Stimulated activated CD4-positive, alpha-beta T cell treated with anti-CD3 and anti-CD28 coated beads, TNF-alpha, amount 100 ng/mL, for 48 hours (primary cell): ENCODE measurements at places on chromosomes 5 and 9.

DNA sequence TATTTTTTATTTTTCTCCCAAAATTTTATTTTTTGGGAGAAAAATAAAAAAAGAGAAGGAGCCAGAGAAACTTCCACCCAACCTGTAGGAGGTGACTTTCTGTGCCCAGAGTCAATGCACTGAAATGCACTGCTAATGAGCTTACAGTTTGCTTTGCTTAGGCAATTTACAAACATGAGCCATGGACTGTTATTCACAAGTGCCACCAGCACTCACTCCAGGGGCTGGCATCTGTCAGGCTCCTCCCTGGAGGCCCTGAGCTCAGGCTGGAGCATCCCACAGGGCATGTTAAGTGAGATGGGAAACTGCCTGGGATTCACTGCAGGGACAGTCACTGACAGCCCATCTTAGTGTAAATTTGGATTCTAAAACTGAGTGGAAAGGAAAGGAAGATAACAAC, 74.9 kb downstream of the FANCC start:
- no peak for DNase-seq

GRCh38 chr9:126165755-126166154, 160.9 kb upstream of the MVB12B start:
- DNase-seq, result no peak

DNA sequence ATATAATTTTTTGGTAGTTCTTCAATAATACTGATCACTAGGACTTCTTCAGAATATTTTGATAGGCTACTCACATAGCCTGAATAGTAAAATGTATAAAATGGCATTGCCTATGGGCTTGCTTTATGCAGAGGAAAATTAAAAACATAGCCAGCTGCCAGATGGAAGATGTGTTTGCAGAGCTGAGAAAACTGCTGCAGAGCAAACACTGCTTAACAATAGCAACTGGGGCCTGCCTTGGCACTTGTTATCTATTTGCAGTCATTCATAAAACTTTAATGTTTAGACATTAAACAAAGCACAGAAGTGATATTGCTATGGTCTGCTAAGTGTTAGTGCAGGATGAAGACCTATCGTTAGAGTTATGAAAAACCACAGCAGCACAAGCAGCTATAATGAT, 151.5 kb upstream of the SMC2 start:
- no peak for DNase-seq

GRCh38 chr5:89560696-89561095, 677.7 kb upstream of the MEF2C start:
- DNase-seq, result no peak

- no peak for DNase-seq
These were observed 8.1 kb downstream of the SPDL1 start for GRCh38 chr5:169591636-169592035.

DNA sequence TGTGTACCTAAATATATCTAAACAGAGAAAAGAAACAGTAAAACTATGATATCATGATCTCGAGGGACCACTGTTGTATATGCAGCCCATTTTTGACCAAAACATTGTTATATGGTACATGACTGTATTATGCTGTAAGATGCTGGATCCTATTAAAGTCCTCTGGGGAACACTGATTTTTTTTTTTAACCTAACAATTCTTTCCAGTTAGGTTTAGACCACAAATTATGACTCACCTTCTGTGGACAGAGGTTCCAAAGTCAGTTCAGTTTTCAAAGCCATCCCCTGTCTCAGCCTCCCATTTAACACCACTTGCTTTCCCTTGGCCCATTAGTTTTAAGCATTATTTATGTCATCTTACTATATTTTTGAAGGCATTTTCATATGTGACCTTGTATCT, 27.1 kb downstream of the TRMO start:
- no peak for DNase-seq
